ENCODE measurements at places on chromosomes 6 and 20.

- DNase-seq, result no peak
Observed at GRCh38 chr6:38722727-38723334, 7.7 kb downstream of the DNAH8 start.

- DNase-seq, result no peak
Observed at GRCh38 chr6:40948570-40948969, 90.5 kb downstream of the UNC5CL start.

DNA sequence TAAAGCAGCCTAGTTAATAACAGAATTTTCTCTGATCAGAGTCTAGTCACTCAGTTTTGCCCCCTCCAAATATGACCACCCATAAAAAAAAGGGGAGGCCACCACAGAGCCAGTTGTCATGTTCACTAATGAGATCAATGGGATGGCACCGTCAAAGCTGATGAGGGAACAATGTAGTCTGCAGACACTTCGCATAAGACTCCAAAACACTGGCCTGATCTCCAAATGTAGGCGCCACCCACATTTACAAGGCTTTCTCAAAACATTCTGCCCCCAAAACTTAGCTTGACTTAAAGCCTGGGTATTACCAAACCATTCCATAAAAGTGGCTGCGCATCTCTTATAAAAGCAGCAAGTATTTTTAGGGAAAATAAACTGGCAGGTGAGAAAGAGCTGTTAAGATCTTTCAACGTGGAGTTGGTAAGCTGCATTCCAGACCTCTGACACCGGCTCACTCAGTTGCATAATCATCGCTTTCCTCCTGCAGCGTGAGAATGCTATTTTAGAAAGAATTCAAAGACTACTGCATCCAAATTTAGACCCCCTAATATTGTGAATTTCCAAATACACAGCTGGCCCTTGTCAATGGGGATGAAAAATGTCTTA is 59.3 kb downstream of the TBC1D7 start:
- no peak for DNase-seq

DNA sequence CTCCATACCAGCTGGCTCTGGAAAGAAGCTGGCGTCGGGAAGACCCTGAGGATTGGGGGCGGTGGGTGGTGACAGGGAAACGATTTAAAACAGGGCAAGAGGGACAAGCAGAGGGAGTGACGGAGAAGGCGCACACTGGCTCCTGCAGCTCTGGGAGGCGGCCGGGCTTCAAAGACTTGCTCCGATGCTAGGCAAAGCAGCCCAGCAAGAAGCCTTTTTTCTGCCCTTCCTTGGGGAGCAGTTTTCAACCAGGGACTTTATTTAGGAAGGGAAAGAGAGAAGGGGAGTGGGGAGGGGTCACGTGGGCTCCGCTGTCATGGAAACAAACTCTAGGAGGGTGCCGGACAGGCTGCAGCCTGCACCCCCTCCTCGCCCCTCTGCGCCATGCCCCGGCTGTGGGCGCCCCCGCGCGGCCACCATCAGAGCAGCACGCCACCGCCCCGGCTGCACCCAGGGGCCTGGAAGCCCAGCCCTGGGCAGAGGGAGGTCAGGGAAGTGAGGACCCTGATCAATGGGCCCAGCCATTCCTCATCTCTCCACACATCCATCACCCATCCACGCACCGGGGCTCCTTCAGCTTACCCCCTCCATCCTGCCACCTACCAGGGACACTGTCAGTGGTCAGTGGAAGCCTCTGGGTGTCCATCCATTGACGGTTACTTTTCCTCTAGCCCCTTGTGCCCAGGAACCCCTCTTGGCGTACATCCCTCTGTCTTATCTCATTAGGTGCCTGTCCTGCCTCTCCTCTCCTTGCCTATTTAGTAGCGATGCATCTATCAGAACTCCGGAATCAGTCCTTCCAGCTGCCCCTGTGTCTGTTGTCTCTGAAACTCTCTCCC is 66.6 kb upstream of the CCDC167 start:
- peak; percentile 65 for DNase-seq

- no peak for DNase-seq
Observed at GRCh38 chr20:9218531-9218961, 149.7 kb downstream of the PLCB4 start.

GRCh38 chr20:47956268-47956995 is 171.2 kb upstream of the SULF2 start:
- no peak for DNase-seq

DNA sequence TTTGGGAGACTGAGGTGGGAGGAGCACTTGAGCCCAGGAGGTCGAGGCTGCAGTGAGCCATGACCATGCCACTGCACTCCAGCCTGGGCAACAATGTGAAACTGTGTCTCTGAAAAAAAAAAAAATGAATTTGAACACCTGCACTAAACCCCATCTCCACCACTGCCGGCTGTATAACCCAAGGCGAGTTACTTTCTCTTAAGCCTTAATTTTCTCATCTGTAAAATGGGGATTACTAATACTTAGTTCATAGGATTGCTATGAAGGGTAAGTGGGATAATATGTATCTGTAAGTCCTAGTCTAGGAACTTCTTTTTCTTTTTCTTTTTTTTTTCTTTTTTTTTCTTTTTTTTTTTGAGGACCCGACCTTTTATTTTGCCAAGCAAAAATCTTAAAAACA is 61.5 kb downstream of the SHLD1 start:
- DNase-seq, result no peak

- DNase-seq, result peak; percentile 69
Observed at GRCh38 chr20:44832724-44833123, 22.4 kb upstream of the RIMS4 start.

DNA sequence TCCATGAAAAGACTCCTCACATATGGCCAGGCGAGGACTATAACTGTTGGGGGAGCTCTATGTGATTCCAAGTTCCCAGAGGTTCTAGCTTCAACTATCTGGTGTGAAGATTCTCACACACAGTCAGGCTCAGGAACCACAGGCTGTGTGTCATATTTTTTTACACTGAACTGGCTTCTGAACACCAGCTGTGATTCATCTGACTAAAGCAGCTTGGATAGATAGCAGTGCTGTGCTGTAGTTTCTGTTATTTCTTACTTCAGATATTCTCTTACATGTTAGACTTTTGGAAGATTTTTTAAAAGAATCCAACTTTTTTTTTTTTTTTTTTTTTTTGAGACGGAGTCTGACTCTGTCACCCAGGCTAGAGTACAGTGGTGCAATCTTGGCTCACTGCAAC is 140.7 kb upstream of the MCHR2 start:
- DNase-seq, result no peak

DNA sequence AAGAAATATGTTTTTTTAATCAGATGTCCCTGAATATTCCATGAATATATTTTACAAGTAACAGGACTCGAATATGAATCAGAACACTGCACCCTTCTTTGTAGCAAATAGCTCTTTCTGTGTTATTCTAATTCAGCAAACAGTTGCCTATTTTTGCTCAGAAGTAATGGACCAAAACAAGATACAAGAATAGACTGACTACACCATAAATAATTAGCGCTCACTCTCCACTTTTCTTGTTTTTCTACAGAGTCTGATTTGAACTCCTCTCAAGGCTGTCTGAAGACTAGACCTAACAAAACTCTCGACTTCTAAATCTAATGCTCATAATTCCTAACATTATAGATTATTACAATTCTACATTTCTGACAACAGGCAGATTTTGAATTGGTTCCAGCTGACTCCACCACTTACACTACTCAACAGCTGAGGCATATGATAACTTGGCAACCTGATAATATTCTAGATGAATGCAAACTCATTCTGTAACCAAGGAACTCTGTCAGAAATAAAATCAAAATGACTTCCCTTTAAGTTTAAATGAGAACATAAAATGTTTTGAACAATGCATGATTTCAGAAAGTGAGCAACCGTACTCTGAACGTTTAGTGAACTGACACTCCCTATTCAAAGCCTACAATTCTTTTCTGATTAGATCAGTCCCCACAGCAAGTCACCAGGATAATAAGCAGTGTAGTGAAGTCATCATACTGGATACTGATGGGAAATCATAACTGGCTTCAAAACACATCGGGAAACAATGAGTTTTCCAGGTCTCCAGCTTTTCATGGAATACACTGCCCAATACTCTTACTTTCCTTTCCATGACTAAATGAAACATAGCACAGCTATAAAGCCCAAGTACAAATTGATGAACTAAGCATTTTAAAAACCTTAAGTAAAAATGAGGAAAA is 114.2 kb upstream of the BEND6 start:
- DNase-seq, result peak; percentile 19

- DNase-seq, result no peak
Observed at GRCh38 chr6:28205879-28206278, 19.2 kb upstream of the ZSCAN9 start.

- DNase-seq, result no peak
Observed at GRCh38 chr20:45344168-45344860, 3.9 kb downstream of the SDC4 start.

DNA sequence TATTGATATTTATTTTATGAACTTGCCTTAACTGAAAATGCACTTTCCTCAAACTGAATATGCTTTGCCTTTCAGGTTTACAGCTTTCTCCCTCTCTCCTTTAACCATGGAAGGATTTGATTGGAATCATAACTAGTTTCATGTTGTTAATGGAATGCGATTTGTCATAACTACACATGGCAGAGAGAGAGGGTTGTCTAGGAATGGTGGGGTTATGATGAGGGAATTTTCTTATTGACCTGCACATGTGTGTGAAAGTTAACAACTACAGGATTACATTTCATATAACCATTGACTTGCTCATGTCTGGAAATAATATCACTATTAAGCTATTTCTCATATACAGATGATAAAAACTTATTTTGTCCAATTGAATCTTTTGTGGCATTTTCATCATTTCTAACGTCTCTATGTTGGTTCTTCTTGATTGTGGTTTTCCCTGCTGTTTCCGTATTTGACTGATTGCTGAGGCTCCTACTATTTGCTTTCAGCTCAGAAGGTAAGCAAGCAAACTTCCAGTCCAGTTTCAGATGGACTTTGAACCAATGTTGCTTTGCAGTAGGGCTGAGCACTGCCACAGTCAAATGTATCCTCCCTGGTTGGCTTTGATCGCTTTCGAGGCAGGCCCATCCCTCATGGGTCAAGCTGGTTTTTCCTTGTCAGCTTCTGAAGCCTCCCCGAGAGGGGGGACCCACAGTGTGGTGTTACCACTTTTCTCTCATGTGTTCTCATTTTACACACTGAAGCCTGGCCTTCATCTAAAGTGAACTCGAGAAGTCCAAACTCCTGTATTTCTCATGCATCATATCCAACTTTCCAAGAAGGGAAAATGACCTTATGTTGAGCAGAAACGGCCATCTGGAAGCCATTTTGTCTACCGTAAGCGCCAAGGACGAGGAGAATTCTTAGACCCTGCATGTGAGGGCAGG is 7.6 kb upstream of the CCN2 start:
- no peak for DNase-seq

DNA sequence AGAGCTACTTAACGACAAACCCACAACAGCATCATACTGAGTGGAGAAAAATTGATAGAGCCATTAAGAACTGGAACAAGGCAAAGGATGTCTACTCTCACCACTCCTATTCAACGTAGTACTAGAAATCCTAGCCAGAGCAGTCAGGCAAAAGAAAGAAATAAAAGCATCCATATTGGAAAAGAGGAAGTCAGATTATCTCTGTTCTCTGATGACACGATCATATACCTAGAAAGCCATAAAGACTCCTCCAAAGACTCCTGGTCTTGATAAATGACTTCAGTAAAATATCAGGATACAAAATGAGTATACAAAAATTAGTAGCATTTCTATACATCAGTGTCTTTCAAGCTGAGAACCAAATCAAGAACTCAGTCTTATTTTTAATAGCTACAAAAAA is 17.0 kb upstream of the FHL5 start:
- no peak for DNase-seq

DNA sequence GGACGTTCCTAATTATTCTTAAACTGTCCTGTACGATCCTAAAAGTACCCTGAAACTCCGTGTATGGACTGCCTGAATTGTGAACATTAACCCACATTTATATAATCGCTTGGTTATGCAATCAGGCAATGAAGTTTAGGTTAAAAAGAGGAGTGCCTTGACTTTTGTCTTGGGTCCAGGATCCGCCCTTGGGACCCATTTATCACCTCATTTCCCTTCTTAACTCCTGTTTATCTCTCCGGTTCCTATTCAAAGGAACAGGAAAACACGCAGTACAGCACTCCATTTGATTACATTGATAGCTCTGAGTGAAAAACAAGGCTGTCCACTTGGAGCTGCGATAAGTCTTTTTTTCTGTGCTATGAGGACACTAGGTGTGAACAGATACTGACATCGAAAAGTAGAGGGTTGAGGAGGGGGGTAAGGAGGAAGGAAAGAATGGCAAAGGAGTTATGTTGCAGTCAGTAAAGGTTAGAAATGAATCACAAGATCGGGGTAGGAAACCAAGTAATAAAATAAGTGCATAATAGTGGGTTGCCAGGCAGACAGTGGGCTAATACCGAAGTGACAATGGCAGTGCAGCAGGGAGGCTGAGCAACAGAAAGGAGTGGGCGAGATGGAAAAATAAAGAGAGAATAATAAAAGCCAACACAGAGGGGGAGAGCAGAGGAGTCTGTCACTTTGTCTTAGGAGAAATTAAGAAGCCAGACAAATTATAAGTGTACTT is 15.9 kb upstream of the PCK1 start:
- DNase-seq, result no peak

GRCh38 chr6:36061236-36061635 is 33.6 kb downstream of the MAPK14 start:
- no peak for DNase-seq

DNA sequence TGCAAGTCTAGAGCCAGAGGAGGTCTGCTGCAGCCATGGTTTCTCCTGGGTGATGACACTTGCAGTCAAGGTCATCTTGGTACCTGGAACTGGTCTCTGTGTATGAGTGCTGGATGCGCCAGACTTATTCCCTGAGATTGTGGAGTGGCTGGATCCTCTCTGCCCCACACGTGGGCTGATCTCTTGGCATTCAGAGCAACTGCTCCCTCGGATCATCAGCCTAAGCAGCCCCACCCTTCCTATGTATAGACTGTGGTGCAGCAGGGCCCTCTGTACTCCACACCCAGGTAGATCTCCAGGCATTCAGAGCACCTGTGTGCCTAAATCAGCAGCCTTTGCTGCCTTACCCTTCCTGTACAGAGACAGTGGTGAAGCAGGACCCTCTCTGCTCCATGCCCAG is 12.1 kb upstream of the CST4 start:
- no peak for DNase-seq

- DNase-seq, result no peak
Observed at GRCh38 chr6:159193923-159194322, 24.7 kb downstream of the FNDC1 start.

GRCh38 chr6:69179681-69180080 is 544.6 kb downstream of the ADGRB3 start:
- DNase-seq, result no peak

DNA sequence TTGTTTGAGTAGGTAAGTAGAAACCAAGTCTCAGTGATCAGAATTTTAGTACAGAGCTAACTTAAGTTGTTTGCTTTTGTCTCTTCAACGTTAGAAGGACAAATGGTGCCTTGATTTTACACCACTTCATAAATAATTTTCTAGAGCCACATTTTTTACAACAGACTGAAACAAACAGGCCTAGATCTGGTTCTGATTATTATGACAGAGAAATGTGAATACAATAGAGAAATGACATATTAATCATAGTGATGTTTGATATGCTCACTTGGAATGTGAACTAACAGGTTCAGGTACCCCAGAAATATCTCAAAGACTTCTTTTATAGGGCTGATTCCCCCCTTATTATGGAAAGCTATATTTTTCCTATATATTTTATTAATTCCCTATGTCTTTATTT is 760.6 kb downstream of the KIF16B start:
- DNase-seq, result no peak

All from cerebellum (tissue), 4 donors.